ENCODE measurements at places on chromosomes 3 and 15.

DNA sequence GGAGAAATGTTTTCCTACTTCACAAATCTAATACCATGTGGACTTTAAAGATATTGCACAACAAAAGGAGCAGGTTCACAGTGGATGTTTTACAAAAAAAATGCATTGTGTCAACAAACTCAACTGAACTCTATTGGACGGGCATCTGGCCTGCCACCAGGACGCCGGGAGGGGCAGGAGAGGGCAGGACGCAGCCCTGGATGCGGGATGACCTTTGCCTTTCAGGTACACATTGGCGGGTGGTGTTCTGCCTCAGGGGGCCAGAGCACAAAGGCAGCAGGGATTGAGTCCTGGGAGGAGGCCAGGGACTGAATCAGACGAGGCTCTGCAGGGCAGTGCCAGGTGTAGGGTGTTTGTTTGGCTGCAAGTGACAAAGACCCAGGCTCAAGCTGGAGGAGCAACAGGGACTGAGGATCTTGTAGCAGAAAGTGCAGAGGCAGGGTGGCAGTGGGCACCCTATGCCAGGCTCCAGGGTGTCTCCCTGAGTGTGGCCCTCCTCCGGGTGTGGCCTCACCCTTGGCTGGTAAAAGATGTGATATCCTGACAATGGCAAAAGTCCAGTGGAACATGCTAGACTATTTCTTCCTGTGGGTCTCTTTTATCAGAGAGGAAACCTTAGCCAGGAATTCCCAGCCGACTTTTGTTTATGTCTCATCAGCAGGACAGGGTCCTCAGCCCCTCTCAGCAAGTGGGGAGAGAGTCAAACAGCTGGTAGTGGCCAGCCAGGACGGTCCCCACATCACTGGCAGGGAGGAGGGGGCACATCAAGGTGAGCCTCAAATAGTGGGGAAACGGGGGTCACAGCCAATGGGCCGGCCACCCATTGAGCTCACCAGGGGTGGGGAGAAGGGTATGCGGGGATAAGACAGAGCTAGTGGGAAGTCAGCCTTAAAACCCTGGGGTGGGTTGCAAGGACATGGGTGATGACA lies 29.7 kb upstream of the KLF13 start:
- no peak for DNase-seq

DNA sequence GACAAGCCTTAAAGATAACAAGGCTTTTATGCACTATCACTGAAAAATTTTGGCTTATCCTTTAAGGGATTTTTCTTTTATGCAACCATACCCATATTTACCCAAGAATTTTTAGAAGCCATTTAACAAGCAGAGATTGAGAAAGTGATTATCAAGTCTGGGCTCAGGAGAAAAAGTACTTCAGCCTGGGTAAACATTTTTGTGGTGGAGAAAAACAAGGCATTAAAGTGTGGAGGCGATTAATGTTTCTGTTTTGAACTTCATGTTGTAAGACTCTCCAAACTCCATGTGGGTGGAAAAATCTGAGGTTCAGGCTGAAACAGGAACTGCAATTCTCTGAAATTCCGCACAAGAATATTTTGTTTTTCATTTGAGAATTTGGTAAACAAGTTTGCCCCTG lies 260.4 kb upstream of the KCNMB2 start:
- DNase-seq = no peak

DNA sequence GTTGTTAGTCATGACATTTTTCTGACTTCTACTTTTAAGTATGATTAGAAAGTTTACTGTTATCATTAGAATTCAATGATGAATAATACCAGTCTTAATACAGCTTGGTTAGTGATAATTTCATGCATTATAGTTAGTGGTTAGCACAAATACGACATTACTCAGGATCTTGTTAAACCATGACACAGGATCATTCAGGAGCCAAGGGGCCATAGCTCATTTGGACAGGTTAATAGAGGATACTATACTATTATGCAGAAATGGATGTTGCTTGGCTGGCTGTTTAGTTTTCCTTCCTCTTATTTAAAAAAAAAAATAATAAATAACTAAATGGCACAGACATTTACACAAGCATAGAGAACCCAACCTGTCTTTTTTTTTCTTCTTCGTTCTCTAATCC lies 55.5 kb downstream of the NSUN3 start:
- DNase-seq = no peak

- DNase-seq = no peak
Measured at GRCh38 chr3:139340784-139341183, 3.0 kb upstream of the MRPS22 start.

DNA sequence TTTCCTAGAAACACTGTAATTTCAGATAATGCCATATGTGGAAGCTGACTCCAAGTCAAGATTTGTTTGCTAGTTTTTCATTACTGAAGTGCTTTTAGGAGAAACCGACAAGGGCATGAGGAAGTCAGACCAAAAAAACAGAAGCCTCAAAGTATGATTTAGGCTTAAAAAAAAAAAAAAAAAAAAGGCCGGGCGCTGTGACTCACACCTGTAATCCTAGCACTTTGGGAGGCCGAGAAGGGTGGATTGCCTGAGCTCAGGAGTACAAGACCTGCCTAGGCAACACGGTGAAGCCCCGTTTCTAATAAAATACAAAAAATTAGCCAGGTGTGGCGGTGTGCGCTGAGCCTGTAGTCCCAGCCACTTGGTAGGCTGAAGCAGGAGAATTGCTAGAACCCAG lies 11.6 kb downstream of the RPL15 start:
- DNase-seq = no peak

- DNase-seq = no peak
Measured at GRCh38 chr3:182491577-182491976, 301.7 kb upstream of the ATP11B start.

DNA sequence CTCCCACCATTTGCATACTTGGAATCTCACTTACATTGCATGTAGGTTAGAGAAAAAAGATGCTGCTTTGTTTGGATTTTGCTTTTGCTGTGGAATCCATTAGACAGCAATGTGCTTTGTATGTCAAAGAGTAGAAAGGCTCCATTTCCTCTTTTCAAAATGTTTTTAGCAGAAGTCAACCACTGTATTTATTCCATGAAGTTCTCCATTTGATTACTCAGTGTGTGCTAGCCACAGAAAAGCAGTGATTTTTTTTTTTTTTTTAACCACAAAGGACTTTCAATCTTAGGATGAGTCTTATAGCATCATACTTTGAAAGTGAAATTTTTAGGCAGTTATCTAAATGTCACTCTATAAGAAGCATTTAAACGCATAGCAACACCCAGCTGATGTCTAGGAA lies 285.0 kb upstream of the ADAMTS9 start:
- no peak for DNase-seq

- no peak for DNase-seq
Measured at GRCh38 chr15:58057559-58057958, 8.0 kb downstream of the ALDH1A2 start.

GRCh38 chr3:71146673-71147072 lies 436.9 kb downstream of the FOXP1 start:
- no peak for DNase-seq

GRCh38 chr15:76866716-76867321 lies 38.3 kb downstream of the SCAPER start:
- no peak for DNase-seq

GRCh38 chr3:52810923-52811322 lies 16.3 kb downstream of the ITIH3 start:
- DNase-seq = no peak

DNA sequence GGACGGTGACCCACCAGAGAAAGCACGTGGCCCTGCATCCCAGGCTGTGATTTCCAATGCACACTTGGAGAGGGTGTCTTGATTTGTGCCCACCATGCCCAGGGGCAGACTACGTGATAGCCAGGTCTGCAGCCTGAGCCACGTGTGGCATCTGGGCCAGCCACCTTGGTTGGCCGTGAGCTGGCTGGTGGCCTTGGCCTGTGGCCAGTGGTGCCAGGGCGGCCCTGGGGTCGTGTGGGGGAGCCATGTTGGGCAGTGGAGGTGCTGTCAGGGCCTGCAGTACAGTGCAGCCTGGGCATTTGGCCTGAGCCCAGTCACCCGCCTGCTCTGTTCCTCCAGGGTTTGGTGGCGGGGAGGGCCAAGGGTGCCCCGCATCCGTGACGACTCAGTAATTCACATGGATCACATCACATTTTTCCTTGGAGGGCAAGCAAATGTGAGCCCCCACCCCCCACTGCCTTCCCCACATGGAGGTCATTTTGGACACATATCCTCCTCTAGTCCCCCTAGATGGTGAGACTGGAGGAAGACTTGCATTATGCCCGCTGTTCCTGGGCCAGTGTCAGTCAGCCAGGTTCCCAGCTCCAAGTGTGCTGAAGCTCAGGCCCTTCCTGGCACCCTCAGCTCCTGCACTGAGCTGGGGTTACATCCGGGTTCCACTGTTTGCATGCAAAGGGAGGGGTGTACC lies 201.4 kb downstream of the UBE3A start:
- DNase-seq = no peak

DNA sequence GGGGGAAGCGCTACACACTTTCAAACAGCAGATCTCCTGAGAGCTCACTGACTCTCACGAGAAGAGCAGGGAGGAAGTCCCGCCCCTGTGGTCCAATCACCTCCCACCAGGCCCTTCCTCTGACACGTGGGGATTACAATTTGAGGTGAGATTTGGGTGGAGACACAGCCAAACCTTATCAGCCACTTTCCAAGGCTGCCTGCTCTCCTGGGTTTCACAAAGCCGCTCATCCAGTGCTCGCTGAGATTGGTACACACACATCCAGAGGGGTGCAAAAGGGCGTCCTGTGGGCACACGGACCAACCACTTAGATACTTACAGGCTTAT lies 23.1 kb downstream of the XXYLT1 start:
- no peak for DNase-seq

GRCh38 chr3:98553021-98553563 lies 21.3 kb downstream of the GPR15 start:
- DNase-seq = no peak

- DNase-seq = no peak
Measured at GRCh38 chr3:56688191-56688590, 5.1 kb upstream of the TASOR start.

DNA sequence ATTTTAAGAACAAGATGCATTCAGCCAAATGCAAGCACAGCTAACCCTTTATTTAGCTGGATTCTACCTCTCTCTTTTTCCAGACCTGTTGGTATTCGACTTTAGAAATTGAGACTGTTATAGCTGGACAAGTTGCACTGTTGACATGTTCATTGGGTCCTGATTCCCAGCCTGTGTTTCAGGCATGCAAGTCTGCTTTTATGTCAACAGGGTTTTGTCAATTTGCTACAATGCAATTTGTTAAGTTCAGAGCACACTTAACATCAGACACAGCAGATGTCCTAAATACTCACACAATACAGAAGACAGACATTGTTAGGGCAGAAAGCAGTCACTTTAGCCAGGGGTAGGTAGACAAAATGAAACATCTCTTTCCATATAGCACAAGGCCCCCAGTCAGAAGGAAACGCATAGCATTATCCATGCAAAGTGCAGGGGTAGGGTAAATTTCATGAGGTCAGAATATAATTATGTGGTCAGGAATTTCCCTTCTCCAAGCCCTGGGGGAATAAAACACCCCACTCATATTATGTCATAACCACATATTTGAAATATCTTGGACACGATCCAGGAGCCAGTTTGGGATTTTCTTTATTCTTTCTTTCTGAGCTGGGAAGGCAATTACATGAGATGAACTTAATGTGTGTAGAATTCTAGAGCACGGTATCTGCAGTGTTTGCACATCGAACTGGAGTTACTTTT lies 504.1 kb downstream of the NTRK3 start:
- no peak for DNase-seq

- DNase-seq = no peak
Measured at GRCh38 chr3:125232401-125232800, 19.9 kb upstream of the SLC12A8 start.

DNA sequence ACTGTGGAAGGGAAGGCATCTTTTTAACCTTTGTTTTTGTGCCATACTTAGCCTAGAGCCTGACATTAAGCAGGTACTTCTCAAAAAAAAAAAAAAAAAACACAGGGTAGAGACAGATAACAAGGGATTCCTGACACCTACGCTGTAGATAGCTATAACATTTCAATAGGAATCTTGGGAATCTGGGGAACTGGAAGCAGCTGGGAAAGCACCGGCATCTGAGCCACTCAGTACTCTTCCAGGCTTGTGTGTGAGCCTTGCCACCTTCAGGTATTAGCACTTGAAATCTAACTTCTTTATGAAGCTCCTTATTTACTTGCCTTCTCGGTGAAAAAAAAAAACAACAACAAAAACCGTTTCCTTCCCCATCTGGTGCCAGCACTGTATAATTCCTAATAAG lies 46.8 kb downstream of the PIK3CA start:
- no peak for DNase-seq

GRCh38 chr3:170128977-170129431 lies 52.5 kb downstream of the PHC3 start:
- no peak for DNase-seq

DNA sequence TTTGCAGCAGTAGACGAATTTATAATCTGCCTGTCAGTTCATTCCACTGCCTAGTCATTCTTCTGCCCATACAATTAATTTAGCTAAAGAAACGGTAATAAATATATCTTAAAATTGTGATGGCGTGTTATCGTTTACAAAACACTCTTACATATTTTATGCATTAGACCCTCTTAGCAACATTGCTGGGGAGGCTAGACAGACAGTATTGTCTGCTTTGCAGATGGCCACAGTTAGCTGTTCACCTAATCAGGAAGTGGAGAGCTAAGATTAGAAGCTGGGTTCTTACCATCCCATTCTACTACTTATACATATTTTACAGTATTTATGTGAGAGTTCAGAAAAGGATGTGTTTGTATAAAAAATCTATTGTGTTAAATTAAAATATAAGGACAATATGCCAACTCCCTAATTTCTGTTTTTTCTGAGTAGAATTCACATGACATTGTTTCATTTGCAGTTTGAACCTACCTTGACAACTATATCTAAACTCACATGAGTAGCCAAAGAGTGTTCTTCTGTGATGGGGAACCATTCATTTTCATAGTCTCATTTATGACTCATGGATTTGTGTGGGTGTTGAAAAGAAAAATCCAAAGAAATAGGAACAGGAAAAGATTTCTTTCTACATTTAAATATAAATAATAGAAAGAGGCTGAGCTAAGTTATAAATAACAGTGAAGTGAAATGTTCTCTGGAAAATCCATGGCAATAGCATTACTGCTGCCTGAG lies 41.7 kb upstream of the C3orf80 start:
- no peak for DNase-seq

- no peak for DNase-seq
Measured at GRCh38 chr3:42906848-42907183, 874 bp downstream of the ZNF662 start.

- DNase-seq = no peak
Measured at GRCh38 chr3:128001576-128001975, 50.7 kb upstream of the SEC61A1 start.

DNA sequence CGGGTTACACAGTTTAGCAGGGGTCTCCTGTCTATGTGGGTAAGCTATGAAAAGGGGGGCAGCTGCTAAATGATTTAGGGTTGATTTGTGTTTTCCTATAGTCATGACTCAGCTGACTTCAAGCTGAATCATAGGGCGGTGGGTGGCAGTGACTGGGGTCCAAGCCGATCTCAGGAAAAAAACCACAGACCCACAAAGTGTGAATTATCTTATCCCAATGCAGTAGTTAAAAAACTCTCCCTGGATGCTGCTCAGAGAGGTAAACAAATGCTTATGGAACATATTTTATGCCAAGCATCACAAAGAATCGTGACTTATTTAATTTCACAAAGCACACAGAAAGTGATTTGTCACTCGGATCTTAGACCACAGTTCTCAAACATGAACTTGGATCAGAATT lies 18.4 kb upstream of the TOPAZ1 start:
- DNase-seq = no peak

Measured in anterior cingulate cortex (tissue), 58 donors.